ENCODE measurements at places on chromosomes 6 and 20.

- no peak for DNase-seq
Measured at GRCh38 chr6:45886776-45887175, 128.9 kb downstream of the CLIC5 start.

DNA sequence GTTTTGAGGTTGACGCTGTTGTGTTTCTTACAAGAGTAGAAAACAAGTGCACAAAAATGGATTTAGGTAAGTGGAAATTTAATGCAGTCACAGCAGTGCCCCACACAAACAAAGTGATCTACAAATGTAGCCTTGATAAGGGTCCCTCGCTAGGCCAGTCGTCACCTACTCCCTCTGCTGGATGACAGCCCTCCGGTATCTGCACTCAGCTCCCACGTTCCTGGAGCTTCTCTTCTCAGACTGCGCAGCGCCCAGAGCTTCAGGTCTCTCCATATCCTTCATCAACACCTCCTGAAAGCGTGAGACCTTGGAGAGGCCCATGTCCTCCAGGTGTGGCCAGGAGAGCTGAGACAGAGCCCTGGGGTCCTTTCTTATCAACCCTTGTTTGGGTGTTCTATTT is 58.3 kb upstream of the MAP3K4 start:
- DNase-seq, result no peak

- no peak for DNase-seq
Measured at GRCh38 chr20:9482180-9482579, 32.2 kb upstream of the LAMP5 start.

DNA sequence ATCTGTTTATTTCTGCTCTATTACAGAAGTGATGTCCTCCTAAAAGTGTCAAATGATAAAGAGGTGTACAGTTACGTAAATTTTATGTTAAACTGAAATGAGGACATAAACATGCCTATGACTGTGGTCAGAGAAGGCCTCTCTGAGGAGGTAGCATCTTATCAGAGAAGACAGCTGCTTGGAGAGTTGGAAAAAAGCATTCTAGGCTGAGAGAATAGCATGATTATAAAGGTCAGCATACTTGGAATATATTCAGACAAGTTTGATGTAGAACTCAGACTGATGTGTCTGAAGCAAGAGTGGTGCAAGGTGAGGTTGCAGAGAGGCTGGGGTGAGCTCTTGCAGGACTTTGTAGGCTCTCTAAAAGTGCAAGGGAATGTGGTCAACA is 3.1 kb upstream of the PCNA start:
- DNase-seq, result no peak

GRCh38 chr20:14828459-14828858 is 491.0 kb upstream of the FLRT3 start:
- DNase-seq, result no peak

DNA sequence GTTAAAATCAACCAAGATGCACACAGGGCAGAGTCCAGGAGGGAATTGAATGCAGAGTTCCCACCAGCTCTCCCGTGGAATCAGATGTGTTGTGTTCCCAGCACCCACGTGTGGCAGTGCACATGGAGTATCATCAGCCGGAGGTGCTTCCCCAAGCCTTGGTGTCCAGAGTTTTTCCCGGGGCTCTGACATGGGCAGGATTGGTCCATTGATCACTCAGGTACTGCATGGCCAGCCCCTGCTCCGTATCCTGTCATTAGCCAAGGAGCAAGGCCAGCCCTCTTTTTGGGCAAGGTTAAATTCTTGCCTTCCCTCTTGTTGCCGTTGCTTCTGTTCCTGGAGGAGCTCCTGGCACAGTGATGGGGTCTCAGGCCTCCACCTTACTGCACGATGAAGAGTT is 28.6 kb upstream of the SLC22A1 start:
- no peak for DNase-seq

GRCh38 chr20:2507875-2508630 is 662 bp downstream of the ZNF343 start:
- DNase-seq, result no peak

- no peak for DNase-seq
Measured at GRCh38 chr20:31663838-31664695, 26.4 kb downstream of the COX4I2 start.

DNA sequence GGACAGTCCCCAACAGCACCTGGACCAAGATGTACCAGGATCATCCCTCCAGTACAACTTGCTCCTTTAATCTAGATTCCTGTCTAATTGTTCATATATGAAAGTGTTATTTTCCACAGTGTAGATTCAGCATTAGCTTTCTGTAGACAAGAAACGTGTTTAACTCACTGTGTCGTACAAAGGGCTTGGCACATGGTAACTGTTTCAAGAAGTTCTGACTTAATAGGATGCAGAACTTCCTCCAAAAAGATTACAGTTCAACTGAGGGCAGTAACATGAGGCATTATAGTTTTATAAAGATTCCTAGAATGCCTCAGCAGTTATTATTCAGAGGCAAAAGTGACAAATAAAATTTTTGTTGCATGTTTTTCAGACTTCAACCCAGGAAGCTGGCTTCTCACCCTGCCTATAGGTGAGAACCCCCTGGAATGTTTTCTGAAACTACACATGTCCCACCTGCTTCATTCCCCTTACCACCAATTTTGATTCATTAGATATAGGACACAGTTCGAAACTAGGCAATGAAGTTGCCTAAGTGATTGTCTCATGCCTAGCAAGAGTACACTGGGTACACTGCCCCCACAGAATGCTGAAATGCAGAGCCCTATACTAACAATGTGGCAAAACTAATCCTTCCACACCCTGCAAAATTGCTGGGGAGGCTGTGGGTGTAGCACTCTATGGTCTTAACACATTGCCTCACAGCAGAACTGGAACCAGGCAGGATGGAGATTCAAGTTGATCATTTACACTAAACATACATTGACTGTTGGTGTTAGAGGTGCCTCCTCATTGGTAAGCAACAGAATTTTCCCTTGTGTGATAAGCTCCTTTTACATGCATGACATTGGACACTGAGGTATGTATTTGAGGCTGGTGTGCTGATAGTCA is 22.6 kb upstream of the SH3BGRL2 start:
- no peak for DNase-seq

DNA sequence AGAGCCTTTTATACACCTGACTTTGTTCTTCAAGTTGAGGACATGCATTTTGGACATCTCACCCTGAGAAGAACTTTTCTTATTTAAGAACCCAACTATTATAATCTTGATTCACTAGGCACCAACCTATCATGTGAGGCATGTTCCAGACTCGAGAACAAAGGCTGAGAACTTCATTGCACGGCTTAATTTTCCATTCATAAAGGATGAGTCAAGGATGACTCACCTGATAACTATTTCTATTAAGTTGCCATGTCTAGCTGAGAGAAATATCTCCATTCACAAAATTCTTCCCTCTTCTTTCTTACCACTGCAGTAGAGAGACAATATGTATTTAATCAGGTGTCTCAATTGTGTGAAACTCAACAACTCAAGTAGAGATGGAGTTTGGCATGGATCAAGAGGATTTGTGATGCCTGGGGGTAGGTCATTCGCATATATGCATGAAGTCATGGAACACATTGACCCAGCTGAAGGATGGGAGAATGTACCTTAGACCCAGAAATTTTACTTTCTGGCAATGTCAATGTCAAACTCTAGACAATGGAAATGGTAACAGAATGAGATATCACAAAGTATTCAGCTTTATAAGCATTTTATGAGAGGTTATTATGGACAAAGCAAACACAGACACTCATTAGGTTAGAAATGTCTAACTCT is 208.7 kb upstream of the PRND start:
- no peak for DNase-seq

DNA sequence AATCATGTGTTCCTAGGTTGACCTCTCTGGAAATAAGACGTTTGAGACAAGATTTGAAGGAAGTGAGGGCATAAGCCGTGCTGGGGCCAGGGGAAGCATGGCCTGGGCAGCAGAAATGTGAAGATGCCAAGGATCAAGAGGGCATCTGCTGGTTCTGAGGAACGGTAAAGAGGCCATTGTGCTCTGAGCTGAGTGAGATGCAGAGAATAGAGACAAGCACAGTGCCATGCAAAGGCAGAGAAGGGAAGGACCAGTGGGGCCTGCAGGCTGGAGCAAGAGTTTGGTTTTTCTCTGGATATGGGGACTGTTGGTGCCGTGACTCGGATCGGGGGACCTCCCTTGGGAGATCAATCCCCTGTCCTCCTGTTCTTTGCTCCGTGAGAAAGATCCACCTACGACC is 50.8 kb downstream of the SMPDL3A start:
- DNase-seq, result no peak

- no peak for DNase-seq
Measured at GRCh38 chr6:35059596-35060345, 81.4 kb downstream of the TCP11 start.

GRCh38 chr6:33458676-33459075 is 4.3 kb downstream of the ZBTB9 start:
- no peak for DNase-seq

- no peak for DNase-seq
Measured at GRCh38 chr20:48999890-49000870, 45.9 kb upstream of the CSE1L start.

GRCh38 chr6:155959898-155960495 is 504.4 kb upstream of the NOX3 start:
- DNase-seq, result no peak

GRCh38 chr20:18265441-18265840 is 22.9 kb upstream of the ZNF133 start:
- no peak for DNase-seq

- DNase-seq, result no peak
Measured at GRCh38 chr20:34815636-34816035, 9.8 kb downstream of the NCOA6 start.

- no peak for DNase-seq
Measured at GRCh38 chr20:57768519-57768918, 58.7 kb upstream of the PMEPA1 start.

DNA sequence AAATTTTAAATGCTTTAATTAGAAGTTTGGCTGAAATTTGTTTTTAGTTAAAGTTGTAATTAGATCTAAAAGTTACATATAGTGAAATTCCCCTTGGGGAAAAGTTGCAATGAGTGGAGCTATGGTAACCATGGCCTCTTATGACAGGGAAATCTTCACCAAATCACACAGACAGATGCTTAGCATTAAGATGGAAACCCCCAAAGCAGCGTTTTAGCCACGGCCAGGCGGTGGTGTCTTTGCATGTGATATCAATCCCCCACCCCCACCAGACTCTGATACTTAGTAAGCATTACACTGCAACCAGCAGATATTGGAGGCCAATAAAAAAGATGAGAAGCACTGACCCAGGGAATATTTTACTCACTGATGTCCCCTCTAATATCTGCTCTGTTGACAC is 75.7 kb downstream of the REPS1 start:
- no peak for DNase-seq

- DNase-seq, result no peak
Measured at GRCh38 chr6:79466207-79466834, 70.9 kb downstream of the LCA5 start.

- no peak for DNase-seq
Measured at GRCh38 chr20:24778585-24779031, 170.5 kb upstream of the CST7 start.

DNA sequence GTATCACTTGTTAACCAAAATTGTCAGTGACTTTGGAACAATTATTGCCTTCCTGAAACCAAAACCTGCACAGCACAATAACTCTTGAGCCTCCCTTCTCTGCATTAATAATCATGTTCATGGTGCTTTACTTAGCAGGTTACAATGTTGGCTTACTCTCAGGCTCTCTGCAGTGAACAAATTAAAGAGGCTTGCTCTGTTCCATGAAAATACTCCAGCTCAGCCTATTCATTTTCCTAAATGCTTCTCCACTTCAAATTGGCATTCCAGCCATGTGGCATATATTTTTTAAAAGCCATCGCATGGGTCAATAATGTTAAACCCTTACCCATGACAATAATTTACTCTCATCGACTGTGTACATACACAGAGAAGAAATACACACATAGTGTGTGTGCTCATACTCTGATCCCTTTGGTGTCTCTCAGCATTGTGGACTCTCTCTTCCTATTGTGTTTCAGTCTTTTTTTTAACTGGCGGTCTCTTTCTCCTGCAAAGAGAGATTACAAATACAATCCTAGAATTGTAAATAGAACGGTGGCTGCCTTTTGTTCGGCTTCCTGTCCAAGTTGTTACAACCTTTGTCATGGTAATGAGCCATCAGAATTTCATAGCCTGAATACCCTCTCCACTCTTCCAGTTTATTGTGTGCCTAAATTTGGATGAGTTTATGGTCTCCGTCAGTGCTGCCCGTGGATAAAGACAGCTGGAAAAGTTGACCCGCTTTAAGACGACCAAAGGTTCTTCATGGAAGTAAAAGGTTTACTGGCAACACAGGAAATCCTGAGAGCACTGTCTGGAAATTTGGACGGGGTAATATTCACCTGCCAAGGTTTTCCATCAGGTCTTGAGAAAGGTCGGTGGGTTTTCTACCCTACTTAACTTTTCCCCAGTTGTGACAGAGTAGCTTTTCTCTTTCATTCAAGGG is 263.6 kb downstream of the CD83 start:
- no peak for DNase-seq

DNA sequence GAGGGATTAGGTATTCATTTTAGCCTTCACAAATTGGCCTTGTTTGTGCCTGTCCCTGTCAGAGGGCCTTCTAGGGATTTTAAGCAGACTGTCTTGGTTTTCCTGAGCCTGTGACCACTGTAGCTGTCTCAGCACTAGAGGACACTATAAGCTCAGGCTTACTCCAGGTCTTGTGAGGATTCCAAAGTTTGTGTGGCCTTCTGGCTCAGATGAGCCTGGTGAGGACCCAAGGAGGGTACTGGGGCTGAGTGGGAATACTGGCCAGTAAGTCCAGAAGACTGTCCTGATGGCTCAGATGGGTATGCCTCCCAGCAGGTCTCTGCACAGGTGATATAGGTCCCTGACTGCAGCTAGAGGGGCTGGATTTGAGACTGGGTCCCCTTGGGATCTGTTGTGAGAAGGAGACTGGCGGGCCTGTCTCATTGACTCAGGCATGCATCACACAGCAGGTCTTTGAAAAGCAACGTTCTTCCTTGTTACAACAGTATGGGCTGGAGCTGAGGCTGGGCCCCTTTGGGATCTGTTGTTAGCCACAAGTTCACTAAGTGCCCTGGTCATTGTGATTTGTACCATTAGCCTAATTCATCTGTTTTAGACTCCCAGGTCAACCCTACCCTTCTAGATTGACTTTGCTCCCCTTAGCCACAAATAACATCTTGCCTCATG is 26.3 kb upstream of the TFB1M start:
- no peak for DNase-seq

DNA sequence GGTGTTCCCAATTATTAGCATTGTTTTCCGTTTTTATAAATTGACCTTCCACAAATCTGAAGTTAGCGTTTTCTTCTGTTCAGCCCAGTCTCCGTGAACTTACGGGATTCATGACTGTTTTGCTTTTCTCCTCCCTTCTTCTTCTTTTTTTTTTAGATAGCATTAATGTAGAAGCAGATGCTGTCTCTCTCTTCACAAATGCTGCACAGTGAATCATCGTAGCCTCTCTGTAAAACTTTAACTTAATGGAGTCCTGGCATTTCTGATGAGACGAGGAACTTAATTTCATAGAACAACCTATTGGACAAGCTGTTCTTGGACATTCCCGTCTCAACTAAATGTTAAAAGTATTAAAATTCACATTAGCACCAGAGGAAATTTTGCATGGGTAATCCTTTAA is 138.0 kb upstream of the EEF1E1 start:
- DNase-seq, result no peak

All from central memory CD4-positive, alpha-beta T cell (primary cell).